Tongue (tissue), 3 donors: ENCODE measurements at places on chromosomes 1 and 21. TPM values are rescaled to one million over a fixed set of nuclear protein-coding genes. Genes with fewer than 3 reads are reported as not detected.
A peak's percentile ranks its signal among the peaks of the same experiment; 100 is the strongest.

GRCh38 chr1:227325156-227325555 is 6.9 kb upstream of the CDC42BPA start:
- no peak for DNase-seq

DNA sequence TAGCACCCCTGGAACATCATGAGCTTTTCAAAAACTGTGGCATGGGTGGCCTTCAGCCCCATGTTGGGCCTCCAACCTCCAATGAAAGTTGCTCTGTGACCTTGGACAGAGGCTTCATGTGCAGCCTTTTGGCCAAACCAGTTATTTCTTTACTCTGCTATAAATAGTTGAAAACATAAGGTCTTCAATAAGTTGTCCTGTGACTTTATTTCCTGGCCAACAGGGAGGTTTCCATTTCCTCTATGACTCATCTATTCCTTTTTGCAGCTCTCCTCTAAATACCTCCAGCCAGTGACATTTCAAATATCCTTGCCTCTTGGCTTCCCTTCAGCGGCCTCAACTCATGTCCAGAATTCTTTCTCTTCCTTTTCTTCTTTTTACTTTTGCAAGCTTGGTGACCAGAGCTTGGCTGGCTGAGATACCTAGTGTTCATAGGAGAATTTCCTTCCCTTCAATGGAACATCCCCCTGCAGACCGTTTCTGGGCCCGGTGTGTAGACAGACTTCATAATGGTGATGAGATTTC is 22.7 kb upstream of the TRIM67 start:
- peak; percentile 69 for DNase-seq

DNA sequence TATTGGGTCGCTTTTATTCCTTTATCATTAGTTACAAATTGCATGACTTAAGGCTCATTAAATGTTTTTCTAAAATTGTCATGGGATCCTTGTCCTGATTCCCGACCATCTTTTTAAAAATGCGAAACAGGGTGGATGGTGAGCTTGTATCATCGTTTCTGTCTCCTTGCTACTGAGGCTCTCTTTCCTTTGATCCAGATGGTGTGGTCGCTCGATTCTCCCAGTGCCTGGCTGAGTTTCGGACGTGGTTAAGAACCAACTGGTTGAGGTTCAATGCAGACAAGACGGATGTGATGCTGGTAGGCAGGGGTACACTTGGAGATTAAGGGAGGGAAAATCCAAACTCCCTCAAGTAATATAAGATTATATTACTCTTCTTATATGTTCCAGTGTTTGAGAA is 1.2 kb downstream of the MIER1 start:
- DNase-seq, result peak; percentile 11

DNA sequence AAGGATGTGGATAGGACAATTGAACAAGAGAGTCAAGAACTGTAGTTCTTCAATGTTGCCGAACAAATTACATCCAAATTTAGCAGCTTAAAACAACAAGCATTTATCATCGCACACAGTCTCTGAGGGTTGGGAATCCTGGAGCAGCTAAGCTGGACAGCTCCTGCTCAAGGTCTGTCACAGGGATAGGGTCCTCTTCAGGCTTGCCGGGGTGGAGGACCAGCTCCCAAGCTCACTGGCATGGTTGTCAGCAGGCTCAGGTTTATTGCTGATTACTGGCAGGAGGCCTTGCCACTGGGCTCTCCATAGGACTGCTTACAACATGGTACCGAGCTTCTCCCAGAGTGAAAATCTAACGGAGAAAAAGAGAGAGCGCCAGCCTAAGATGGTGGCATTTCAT is 22.1 kb upstream of the COX20 start:
- DNase-seq, result no peak

DNA sequence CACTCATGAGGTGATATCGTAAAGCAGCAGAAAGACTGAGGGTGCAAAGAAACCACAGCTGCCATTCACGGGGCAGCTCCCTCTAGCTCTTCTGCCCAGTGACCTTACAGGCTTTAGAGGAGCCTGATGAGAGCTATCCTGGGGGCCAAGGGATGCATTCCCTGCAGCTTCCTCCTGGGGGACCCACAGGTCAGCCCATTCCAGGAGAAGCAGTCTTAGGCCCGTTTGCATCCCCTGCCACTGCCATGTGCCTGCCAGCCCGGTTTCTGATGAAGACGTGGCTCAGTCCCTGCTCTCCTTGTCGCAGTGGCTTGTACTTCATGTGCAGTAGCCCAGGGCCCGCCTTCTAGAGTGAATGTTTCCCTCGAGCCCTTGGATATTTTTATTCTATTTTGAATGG is 22.8 kb downstream of the ATP5PO start:
- DNase-seq, result no peak

DNA sequence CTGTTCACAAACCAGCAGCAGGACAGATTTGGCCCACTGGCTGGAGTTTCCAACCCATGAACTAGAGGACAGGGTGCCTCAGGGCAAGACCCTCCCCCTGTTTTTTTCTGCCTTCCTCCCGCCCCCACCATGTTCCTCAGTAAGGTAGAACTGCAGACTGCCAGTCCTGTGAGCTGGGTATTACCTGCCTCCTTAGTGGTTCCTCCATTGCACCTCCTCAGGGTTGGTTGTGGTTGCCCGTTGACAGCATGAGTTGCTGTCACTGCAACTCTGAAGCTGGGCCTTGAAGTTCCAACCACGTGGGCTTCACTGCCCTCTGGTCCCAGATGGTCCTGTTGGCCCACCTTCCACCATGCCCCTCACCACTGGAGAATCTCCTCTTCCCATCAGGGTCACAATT is 28.8 kb downstream of the TENT5C start:
- no peak for DNase-seq

- no peak for DNase-seq
Observed at GRCh38 chr1:173476197-173476664, 904 bp upstream of the PRDX6 start.

GRCh38 chr1:16173447-16174260 is 17.8 kb upstream of the EPHA2 start:
- peak; percentile 56 for DNase-seq

DNA sequence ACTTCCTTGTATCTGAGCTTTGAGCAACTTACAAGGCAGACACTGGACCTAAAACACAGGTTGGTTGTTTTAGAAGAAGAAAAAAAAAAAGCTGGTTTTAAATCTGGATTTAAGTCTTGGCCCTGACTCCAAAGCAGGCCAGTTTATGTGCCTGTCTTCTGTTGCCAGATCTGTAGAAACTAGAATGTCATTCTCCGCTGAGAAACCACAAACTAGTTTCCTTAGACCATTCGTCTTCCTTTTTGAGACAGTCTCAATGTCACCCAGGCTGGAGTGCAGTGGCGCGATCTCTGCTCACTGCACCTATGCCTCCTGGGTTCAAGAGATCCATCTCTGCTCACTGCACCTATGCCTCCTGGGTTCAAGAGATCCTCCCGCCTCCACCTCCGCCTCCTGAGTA is 33.9 kb downstream of the APP start:
- no peak for DNase-seq

DNA sequence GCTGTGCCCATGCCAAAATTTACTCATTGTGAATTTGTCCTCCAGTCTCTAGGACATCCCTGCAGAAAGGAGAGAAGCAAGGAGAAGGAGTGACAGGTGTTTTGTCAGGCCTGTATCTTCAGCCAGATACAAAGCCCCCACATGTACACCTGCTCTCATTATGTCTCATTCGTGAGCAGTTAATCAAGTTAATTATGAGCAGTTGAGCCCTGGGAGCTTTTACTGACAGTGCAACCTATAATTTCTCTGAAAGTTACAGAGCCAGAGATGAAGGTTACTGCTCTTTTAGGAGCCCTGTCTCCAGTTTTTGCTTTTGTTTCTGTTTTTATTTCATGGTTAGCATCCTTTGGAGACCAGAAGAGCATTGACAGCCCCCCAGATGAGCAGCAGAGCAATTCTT is 5.0 kb upstream of the ILDR2 start:
- no peak for DNase-seq

GRCh38 chr1:246661451-246661850 is 62.8 kb upstream of the SCCPDH start:
- DNase-seq, result no peak

DNA sequence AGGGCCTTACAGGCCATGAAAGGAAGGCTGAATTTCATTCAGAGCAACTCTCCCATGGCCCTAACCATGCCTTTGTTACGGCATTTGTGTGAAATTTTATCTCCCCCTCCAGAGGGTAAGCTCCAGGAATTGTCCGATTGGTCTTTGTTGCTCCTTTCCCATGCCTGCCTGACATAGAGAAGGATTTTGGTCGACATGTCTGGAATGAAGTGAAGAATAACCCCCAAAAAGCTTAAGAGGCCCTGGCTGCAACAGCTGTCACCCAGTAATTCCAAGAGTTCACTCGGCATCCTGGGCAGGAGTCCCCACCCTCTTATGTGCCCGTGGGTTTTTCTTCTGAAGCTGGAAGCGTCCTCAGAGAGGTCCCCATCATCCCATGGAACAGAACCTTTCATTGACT is 20.6 kb downstream of the CDA start:
- peak; percentile 64 for DNase-seq

The ANKRD34A gene
- 0.51 TPM for total RNA-seq

The IL12RB2 gene
- total RNA-seq, result 2.5 TPM
